NCI-H1694 treated with DMSO at 0.1 percent for 48 hours (cell line): ENCODE measurements at places on chromosomes 11 and 22.

- DNase-seq = no peak
Observed at GRCh38 chr11:15941206-15941770, 415.1 kb downstream of the SOX6 start.

DNA sequence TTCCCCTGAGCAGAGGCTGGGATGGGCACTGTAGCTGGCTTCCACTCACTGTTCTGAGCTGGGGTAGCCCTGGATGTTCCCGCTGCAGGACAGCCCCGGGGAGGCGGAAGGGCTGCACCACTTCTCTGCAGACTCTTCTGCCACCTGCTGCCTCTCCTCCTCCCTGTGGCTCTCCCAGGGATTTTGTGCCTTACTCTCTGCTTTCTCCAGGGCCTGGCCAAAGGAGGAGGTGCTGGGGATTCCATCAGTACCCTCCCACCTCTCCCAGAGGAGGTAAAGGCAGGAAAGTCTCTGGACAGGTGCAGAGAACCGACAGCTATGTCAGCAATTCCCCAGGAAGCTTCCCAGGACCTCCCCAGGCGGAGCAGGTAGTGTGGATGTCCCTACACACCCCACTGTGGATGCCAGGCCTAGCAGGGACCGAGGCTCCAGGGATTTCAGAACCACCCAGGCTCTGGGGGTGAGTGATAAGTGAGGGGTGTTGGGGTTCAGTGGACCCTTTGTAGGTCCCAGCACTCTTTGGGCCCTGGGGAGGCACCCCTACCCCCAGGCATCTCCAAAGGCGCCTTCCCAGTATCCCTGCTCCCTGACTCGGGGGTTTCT, 11.3 kb downstream of the DUSP8 start:
- DNase-seq = no peak

GRCh38 chr11:43119275-43119970, 192.4 kb upstream of the API5 start:
- DNase-seq = no peak

DNA sequence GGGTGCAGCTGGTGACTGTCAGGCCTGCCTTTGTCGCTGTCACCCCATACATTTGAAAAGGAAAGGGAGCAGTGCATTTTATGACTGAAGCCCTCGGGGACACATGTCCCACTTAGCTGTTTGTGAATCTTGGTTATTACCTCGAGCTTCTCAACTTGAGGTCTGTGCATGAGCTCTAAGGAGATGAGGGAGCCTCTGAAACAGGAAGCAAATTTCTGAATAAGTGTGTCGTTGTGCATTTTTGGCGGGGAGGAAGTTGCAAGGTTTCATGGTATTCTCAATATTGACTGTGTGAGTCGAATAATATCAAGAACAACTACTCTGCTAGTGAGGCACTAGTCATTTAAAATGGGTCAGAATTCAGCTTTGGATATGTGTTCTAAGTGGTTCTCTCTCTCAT, 149.7 kb upstream of the PLET1 start:
- DNase-seq = no peak

- DNase-seq = no peak
Observed at GRCh38 chr11:112881461-112881860, 79.8 kb upstream of the NCAM1 start.

DNA sequence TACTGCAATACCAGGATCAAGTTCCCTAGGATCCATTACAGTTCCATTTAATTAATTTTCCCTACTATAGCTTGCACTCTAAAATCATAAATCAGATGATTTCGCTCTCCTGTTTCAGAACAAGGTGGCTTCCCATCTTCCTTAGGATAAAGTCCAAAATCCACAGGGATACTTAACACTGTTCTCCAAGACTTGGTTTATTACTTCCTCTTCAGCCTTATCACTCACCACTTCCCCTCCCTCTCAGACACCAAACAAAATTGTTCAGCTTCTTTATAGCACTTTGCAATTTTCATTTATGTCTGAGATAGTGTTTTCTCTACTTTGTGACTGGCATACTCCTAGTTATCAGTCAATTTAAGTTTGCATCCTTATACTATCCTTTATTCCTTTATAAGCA, 124.6 kb downstream of the GRIA4 start:
- no peak for DNase-seq

GRCh38 chr11:131099013-131099412, 182.7 kb upstream of the SNX19 start:
- no peak for DNase-seq

GRCh38 chr11:119335091-119335654, 846 bp downstream of the RNF26 start:
- DNase-seq = no peak

- no peak for DNase-seq
Observed at GRCh38 chr11:67250059-67251043, 15.9 kb upstream of the GRK2 start.

DNA sequence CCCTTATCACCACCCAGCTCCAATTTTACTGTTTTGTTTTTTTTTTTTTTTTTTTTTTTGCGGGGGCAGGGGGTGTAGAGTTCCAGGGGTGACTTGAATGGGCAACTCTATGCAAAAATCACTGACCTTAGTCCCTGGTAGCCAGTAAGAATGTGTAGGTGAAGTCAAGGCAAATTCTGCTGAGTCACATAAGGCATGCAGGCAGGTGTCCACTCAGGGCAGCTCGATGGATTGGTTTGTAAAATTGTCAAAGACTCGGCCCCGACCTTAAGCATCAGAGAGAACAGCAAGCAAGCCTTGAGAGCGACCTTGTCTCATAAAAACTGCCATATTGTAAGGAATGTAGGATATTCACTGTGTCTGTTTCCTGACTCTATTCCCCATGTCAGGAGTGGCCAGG, 151.3 kb upstream of the SEZ6L start:
- DNase-seq = no peak

DNA sequence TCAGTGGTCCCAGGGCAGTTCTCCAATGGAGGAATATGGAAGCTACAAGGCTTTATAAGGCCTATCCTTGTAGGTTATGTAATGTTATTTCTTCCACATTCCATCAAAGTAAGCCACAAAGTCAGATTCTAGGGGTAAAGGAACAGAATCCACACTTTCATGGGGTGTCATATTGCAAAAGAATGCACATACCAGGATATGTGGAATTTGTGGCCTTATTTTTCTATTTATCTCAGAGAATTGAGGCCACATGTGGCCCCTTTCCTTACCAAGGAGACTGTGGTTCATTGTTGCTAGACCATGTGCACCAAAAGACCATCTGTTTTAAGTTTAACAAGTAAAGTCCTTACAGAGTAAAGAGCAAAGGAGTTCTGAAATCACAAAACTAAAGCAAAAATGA, 12.9 kb downstream of the LRRC4C start:
- DNase-seq = no peak

GRCh38 chr11:70720281-70720680, 322.0 kb downstream of the CTTN start:
- DNase-seq = no peak

- DNase-seq = no peak
Observed at GRCh38 chr11:93392867-93393266, 62.3 kb downstream of the DEUP1 start.

- DNase-seq = no peak
Observed at GRCh38 chr22:26842103-26842502, 184.7 kb downstream of the MIAT start.

- no peak for DNase-seq
Observed at GRCh38 chr22:47168441-47168840, 406.0 kb downstream of the TBC1D22A start.

DNA sequence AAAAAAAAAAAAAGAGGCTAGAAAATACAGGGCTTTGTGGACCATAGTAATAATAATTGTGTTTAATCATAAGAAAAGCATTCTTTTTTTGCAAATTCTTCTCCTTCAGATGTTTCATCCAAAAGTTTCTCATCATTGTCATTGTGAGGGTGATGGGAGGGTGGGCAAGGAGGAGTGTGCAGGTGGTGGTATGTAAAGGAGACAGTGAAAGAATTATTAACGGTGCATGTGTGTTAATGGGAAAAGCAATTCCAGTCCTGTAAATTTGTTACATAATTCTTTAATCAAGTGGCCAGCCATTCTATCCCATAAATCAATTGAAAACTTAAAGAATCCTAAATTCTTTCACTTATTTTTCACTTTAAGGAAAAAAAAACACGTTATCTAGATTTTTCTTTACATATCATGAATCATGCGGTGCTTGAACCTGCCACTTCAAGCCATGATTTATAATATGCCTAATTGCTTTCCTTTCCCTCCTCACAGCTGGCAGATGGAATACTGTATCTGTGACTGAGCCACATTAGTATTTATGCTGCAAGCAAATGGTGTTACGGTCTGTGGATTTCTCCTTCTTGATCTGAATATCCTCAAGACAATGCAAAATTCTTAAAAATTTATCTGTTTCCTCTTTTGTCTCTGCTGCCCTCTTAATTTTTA, 318.5 kb downstream of the JRKL start:
- no peak for DNase-seq

DNA sequence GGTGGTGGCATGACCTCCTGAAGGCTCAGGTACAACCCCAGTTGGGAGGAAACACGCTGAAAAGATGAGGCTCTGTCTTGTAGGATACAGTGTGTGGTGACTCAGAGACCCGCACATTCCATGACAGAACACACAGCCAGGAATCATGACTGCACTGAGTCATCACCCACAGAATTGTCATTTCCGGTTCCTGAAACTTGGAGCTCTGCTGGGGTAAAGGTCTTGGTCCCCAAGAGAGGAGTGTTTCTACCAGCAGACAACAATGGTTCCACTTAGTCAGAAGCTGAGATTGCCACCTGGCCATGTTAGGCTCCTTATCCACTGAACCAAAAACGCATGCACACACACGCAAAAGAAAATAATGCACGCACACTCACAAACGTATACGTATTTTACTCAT, 31.5 kb upstream of the CYB5R3 start:
- DNase-seq = no peak
